Fibroblast of skin of right quadriceps (primary cell): ENCODE measurements at places on chromosomes 16 and 17.

GRCh38 chr17:63354256-63354655 is 91.8 kb downstream of the CYB561 start:
- no peak for DNase-seq

DNA sequence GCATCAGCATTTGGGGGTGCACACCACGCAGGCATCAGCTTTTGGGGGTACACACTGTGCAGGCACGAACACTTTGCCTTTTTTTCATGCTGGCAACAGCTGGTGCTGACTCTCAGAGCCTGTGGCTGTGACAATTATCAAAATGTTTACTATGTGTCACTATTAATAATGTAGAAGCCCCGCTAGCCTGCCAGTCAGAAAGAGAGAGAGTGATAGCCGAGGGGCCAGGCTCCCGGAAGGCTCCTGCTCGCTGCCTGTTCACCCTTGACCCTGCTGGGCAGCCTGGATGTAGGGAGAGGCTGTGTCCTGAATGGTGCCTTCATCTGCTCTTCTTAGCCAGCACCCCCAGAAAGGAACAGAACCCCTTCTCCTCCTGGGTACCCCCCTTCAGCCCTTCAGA is 61.9 kb downstream of the SDK2 start:
- DNase-seq: no peak

- DNase-seq: no peak
These were observed 7.5 kb upstream of the HEATR3 start for GRCh38 chr16:50058091-50058771.

- no peak for DNase-seq
These were observed 188.0 kb downstream of the PMP22 start for GRCh38 chr17:15076991-15077663.

DNA sequence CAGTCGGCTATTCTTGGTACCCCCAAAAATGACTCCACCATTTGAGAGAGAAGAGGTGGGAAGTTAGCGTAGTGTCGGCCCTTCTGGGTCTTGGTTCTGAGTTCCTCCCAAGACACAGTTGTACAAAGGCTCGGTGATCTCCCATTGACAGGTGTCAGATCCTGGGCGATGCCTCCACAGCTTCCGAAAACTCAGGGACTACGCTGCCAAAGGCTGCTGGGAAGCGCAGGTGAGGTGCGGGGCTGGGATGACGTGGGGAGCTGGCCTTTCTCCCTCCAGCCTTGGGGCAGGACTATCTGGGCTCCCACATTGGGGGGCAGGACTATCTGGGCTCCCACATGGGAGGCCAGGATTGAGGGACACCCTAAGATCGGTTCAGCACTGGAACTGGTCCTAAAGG is 10.4 kb downstream of the CCNF start:
- no peak for DNase-seq

- peak; percentile 58 for DNase-seq
These were observed 26.0 kb upstream of the HNF1B start for GRCh38 chr17:37770631-37771518.

DNA sequence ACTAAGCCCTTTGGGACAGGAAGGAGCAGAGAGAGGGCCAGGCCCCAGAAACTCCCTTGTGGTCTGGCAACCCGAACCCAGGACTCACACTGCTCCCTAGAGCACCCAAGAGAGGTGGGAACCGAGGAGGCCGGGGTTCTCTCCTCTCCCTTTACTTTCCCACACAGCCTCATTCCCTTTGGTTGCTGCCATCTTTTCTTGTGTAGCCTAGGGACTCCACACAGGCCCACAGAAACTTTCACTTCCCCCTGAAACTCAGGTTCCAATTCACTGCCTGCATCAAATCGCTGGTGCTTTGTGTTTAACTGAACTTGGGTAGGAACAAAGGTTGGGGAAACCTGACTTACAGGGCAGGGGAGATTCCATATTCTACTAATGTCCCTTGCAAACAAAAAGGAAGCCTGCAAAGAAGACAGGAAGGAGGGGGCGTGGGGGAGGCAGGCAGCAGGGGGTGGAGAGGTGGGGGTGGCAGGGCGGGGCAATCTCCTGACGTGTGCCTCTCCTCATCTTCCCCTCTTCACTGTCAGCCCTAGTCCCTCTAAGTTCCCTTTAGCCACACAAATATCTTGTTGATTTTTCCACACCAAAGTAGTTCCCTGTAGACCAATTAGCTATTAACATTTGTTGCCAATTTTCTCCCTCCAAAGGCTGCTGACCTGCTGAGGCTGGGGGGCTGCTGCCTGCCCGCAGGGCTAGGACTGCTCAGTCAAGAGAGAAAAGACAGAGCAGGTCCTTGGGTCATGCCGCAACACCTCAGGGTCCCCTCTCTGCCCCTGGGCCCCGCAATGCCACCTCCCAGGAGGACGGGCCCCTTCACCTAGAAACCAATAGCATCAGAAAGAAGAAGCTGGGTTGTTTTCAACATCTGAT is 8.0 kb downstream of the ST3GAL2 start:
- DNase-seq: no peak

DNA sequence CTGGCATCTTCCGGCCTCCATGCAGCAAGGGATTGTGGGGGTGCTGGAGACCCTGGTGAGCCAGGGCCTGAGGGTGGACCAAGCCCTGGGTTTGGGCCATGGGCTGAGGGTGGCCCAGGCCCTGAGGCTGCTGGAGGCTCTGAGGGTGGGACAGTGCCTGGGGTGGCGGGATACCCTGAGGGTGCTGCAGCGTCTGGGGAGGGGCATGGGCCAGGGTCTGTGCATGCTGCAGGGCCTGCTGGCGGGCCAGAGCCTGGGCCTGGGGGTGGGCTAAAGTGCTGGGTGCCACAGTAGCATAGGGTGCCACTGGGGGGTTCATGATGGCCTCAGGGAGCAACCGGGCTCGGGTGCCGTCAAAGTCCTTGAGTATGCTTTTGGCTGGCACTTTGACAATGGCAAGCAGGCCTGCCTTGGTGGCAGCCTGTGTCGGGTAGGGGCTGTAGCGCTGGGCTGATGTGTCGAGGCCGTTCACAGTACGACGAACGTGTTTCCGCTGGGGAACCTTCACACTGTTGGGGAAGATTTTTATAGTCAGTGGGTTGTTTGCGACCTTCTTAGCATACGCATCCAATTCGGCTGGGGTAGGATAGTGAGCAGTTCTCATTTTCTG is 15.6 kb downstream of the TRAF4 start:
- DNase-seq: no peak

- no peak for DNase-seq
These were observed 31.3 kb downstream of the ASPA start for GRCh38 chr17:3507071-3507470.

DNA sequence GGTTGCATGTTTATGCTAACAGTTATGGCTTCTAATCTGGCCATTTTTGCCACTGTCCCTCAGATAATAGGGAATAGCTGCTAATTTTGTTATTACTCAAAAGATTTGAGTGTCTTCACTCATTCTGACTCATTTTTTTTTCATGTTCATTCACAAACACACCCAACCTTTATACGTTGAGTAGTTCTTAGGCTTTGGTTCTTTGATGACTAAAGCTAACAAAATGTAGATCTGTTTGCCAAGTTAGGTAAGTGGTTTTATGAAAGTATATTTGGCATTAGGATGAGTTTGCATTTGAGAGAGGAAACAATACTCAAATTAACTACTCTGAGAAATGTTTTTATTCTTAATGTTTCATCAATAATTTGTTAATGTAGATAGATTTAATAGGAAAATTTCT is 3.6 kb downstream of the MAP2K4 start:
- DNase-seq: peak; percentile 64

GRCh38 chr16:83937922-83938885 is 14.8 kb upstream of the OSGIN1 start:
- peak; percentile 26 for DNase-seq

- no peak for DNase-seq
These were observed 36.8 kb downstream of the TMEM132E start for GRCh38 chr17:34616148-34616547.

GRCh38 chr16:72677662-72678447 is 370.1 kb downstream of the ZFHX3 start:
- peak; percentile 42 for DNase-seq

GRCh38 chr17:9969301-9969935 is 64.3 kb upstream of the RCVRN start:
- no peak for DNase-seq

- peak; percentile 14 for DNase-seq
These were observed 832 bp downstream of the ETV4 start for GRCh38 chr17:43545383-43545632.

- DNase-seq: no peak
These were observed 292 bp downstream of the WSCD1 start for GRCh38 chr17:6070430-6070912.

DNA sequence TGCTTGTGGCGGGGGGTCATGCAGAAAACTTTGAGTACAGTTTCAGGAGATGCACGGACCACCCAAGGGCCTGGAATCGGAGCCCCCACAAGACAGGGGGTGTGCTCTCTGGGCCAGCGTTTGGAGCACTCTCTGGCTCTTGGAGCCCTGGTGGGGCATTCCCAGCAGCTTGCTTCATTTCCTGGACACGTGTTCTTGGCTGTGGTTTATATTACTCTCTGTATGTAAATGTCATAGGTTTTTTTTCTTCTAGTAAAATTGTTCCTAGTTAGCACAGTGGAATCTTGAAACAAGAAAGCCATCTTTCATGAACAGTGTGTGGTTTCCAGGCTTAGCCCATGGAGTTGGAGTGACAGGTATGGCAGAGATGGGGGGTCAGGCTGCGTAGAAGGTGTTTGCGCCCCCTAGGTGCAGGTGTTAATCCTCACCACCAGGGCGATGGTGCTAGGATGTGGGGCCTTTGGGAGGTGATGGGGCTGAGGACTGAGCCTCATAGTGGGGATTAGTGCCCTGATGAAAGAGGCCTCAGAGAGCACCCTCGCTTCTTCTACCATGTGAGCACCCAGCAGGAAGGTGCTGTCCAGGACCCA is 79.8 kb downstream of the JPH3 start:
- DNase-seq: peak; percentile 71

- no peak for DNase-seq
These were observed 803 bp downstream of the APOBR start for GRCh38 chr16:28495098-28495793.

- DNase-seq: no peak
These were observed 25.8 kb upstream of the TNFSF12 start for GRCh38 chr17:7523033-7523432.

GRCh38 chr16:4602331-4602730 is 12.4 kb downstream of the UBALD1 start:
- no peak for DNase-seq

GRCh38 chr17:60455378-60455777 is 33.1 kb downstream of the CHCT1 start:
- no peak for DNase-seq

DNA sequence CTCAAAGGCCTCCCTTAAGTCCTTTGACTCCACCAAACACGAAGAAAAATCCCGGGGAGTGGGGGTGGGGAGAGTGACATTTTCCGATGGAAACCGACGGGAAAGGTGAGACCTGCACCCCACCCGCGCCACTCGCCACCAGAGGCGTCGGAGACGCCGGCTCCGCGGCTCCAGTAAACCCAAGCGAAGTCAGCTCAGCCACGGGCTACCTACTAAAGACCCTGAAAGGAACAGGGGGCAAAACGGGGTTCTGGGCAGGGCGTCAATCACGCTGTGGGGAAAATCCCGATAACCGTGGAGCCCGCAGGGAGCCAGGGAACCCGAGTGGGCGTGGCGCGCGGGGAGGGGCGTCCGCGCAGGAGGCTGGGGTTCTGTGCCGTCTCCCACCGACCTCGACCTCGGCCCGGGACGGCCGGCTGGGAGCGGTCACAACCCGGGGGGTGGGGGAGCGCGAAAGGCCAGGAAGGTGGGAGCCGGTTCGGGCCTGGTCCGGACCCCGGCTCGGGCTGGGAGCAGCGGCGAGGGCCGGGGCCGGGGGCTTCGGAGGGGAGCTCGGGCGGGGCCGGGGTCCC is 565 bp downstream of the WDR45B start:
- DNase-seq: no peak

- DNase-seq: no peak
These were observed 1.2 kb downstream of the ARHGAP44 start for GRCh38 chr17:12790249-12791106.

DNA sequence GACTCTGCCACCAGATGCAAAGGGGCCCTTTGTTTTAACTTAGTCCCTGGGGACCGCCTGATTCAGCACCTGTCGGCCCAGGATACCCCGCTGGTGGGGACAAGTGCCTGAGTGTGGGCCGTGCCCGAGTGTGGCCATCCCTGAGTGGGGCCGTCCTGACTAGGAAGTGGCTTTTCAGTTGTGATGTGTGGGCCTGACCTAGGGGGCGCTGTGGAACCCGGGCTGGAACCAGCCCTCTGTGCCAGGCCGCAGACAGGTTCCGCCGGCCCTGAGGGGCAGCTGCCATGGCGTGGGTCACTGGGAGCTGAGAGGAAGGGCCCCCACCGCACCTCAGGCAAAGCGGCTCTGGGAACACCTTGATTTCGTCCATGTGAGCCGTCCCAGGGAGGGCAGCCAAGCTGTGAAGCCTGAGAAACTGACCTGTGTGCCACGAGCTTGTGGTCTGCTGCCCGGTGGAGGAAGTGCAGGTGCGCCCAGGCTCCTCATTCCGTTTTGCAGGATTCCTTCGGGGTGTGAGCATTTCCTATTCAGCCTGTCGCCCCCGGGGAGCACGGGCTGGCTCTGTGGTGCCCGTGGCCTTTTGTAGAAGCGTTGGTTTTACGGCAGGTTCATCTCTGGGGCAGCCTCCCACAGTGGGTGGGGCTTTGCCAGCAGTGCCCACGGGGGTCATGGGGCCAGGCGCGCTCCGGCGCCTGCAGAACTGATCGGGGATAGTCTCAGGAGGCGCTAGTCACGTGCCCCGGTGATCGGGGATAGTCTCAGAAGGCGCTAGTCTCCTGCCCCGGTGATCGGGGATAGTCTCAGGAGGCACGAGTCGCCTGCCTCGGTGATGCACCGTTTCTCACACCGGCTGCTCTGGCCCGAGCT is 5.3 kb downstream of the RPL13 start:
- peak; percentile 25 for DNase-seq

GRCh38 chr17:13797863-13798262 is 196.1 kb upstream of the HS3ST3A1 start:
- DNase-seq: no peak

GRCh38 chr17:77354670-77355455 is 214.1 kb downstream of the SEC14L1 start:
- DNase-seq: peak; percentile 97

DNA sequence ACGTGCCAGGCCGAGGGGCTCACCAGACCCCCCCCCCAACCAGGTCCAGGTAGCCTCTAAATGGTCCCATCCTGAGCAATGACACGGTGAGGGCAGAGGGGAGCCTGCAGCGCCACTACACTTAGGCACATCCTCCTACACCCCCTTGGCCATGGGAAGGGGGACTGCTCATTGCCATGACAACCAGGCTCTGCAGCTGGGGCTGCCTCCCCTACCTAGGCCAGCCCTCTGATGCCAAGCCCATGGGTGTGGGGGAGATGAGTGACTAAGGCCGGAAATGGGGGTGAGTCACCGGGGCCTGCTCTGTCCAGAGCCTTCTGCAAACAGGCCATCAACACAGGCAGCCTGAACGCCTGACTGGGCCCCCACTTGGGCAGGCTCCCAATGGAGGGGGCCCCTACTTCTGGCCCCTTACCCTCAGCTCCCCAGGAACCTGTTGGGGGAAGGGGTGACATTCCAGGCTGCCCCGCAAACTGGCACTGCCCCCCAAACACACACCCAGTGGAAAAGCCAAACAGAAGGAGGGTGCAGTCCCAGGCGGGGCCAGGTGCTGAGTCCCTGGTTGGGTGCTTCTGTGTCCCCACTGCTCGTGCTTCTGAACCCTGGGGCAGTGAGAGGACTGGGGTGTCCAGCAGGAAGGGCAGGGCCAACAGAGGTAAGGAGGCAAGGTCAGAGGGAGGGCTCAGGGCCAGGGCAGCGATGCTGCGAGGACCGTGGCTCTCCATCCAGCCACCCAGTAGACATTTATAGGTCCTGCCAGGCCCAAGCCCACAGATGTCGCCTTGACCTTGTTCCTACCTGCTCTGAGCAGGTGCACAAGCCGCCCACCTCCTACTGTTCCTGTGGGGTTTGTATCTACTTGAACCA is 8.2 kb downstream of the PLCD3 start:
- peak; percentile 89 for DNase-seq
